Mesendoderm (in vitro differentiated cells): ENCODE measurements at places on chromosomes 7 and 10.

DNA sequence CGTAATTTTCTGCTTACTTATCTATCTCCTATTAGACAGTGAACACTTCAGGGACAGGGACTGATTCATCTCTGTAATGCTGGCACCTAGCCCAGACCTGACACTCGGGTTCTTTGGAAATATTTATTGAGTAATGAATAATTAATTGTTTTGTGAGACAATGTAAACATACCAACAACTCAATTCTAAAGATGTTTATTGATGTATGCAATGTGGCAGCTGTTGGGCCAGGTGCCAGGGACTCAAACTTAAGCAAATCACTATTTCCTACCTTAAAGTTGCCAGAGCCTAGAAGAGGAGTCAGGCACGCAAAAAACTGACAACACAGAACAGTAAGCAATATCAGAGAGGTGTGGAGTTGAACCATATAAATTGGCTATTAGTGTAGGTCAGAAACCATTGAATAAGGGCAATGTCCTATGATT is 63.6 kb upstream of the BMPER start:
- no peaks in the 10 kb centered on the region for H3K4me1 ChIP-seq
- H3K27ac ChIP-seq = no peak overlapping the region
- no peaks in the 10 kb centered on the region for H3K27me3 ChIP-seq
- DNase-seq = no peak

DNA sequence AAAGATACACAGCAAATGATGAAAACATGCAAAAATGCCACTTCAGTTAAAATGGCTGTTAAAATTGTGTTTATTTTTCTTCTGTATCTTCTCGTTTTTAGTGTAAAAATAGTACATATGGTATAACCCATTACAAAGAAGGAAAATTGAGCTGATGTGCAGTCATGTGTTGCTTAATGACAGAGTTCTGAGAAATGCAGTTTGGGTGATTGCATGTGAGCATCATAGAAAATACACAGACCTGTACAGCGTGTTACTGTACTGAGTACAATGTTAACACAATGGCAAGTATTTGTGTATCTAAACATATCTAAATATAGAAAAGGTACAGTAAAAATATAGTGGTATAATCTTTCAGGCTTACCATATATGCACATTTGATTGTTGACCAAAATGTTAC is 7.3 kb downstream of the DMTF1 start:
- H3K27ac ChIP-seq = no peak overlapping the region
- DNase-seq = no peak
- no peaks in the 10 kb centered on the region for H3K4me1 ChIP-seq
- no peaks in the 10 kb centered on the region for H3K27me3 ChIP-seq

- H3K27ac ChIP-seq = no peak overlapping the region
- no peaks in the 10 kb centered on the region for H3K27me3 ChIP-seq
- DNase-seq = no peak
- no peaks in the 10 kb centered on the region for H3K36me3 ChIP-seq
- no peaks in the 10 kb centered on the region for H3K4me1 ChIP-seq
- H3K4me3 ChIP-seq = no peak overlapping the region
Measured at GRCh38 chr10:87746911-87747310, 71.1 kb downstream of the ATAD1 start.

DNA sequence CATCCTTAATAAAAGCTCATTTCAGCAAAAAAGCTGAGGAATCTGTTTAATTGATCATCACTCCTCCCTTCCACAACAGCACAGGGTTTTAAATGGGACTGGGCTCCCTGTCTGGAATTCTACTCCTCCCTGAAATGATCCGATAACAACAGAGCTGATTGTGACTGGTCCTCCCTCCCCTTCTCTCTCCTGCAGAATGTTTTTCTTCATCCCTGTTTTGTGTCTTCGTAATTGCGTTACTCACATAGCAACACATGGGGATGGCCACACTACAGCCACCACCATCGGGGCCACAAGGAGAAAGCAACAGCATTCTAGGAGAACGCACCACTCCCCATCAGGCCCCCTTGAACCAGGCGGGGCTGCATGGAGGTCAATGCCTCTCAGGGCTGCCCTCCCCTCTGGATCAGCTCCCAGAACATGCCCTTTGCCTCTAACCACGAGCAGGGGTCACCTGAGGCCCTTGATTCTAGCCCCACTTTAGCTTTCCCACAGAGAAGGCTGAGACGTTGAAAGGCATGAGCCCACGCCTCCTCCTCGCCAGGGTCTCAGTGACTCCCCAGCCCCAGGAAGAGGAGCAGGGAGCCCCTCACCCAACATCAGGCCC is 152.6 kb downstream of the PLXNA4 start:
- DNase-seq = no peak
- H3K4me3 ChIP-seq = no peak overlapping the region
- H3K27me3 ChIP-seq = no peaks in the 10 kb centered on the region
- peaks cover 2% of the 10 kb centered on the region for H3K4me1 ChIP-seq
- H3K27ac ChIP-seq = no peak overlapping the region

GRCh38 chr10:72727130-72727529 is 35.2 kb downstream of the MCU start:
- H3K36me3 ChIP-seq = no peaks in the 10 kb centered on the region
- no peak overlapping the region for H3K4me3 ChIP-seq
- no peak overlapping the region for H3K27ac ChIP-seq
- peak; percentile 39 for DNase-seq
- H3K4me1 ChIP-seq = peaks cover 3% of the 10 kb centered on the region

GRCh38 chr7:112211348-112211907 is 4.9 kb downstream of the ZNF277 start:
- H3K27me3 ChIP-seq = no peaks in the 10 kb centered on the region
- no peaks in the 10 kb centered on the region for H3K36me3 ChIP-seq
- no peak for DNase-seq
- H3K4me3 ChIP-seq = no peak overlapping the region
- H3K4me1 ChIP-seq = peaks cover 3% of the 10 kb centered on the region

DNA sequence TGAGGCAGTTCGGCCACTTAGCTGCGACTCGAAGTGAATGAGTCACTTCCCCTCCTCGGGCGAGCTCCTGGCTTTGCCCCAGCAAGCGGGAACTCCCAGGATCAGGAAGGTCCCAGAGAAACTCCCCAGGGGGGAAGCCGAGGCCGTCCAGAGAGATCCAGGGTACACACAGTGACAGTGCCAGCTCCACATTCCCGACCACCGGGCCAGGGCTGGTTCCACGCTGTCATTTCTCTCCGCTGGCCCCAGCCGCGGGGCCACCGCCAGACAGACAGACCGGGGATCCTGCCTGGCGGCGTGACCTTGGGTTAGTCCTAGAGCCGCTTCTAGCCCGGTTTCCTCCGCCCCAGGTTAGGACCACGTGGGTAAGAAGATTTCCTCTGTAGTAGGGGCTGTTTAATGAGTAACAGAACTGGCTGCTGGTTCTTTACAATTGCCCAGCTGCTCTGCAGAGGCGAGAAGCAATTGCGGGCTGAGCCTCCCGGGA is 463 bp upstream of the UPP1 start:
- H3K4me1 ChIP-seq = peaks cover 4% of the 10 kb centered on the region
- peak overlapping the region; percentile 97 for H3K27ac ChIP-seq
- no peaks in the 10 kb centered on the region for H3K27me3 ChIP-seq
- DNase-seq = peak; percentile 95
- H3K4me3 ChIP-seq = peak overlapping the region; percentile 39
- H3K36me3 ChIP-seq = peaks cover 3% of the 10 kb centered on the region

DNA sequence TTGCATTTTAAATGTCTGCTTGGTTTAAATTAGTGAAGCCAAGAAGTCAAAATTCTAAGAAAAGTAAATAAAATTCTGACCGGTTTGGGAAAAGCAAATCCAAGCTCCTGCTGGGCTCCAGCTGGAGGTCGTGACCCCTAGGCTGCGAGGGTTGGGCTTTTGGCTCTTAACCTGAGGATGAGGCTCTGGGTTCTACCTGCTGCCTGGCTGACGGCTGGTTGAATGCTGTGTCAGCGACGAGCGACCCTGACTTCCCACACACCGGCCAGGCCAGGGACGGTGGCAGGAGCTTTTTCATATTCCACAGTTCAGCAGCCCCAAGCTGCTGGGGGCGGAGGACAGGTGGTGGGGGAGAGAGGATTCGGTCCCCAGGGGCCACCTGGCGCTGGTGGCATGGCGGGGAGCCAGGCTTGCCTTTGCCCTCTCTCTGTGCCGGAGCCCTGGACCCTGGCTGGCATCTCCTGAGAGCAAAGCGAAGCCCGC is 843 bp upstream of the PLPP4 start:
- H3K4me1 ChIP-seq = no peaks in the 10 kb centered on the region
- no peaks in the 10 kb centered on the region for H3K27me3 ChIP-seq
- DNase-seq = peak; percentile 42
- no peak overlapping the region for H3K27ac ChIP-seq
- no peak overlapping the region for H3K4me3 ChIP-seq
- H3K36me3 ChIP-seq = no peaks in the 10 kb centered on the region

DNA sequence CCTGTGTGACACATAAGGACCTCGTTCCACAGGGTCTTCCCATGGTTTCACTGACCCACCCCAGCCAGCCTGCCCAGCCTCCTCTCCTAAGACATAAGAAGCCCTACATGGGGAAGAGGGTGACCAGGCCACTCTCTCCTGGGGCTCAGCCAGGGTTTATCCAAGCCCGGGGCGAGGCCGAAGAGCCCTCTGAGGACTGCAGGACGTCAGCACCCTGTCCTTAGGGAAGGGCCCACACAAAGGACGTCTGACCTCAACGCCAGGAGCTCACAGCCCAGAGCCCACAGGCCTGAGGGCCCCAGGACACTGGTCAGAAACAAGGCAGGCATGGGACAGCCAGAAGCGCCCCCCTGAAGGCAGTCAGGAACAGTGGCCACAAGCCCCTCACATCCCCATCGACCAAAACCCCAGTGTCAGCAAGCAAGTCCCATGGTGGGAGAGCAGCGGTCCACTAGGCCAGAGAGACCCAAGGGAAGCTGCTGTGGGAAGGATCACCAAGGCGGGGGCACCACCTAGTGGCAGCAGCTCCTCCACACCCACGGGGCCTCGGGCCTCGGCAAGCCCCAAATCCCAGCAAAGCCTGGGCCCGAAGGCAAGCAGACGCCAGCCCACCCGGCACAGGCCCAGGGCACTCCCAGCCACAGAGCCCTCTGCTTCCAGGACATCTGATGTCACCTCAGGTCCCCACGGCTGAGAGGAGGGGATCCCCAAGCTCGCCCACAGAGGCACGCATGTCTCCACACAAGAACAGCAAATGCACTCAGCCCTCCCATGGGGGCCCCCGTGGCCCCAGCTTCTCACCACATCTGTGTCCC is 23.4 kb downstream of the MAD1L1 start:
- H3K4me3 ChIP-seq = no peak overlapping the region
- H3K36me3 ChIP-seq = peaks cover 13% of the 10 kb centered on the region
- DNase-seq = peak; percentile 72
- no peak overlapping the region for H3K27ac ChIP-seq
- H3K4me1 ChIP-seq = no peaks in the 10 kb centered on the region

GRCh38 chr7:142612237-142612881 is 136.9 kb upstream of the PRSS1 start:
- no peaks in the 10 kb centered on the region for H3K4me1 ChIP-seq
- H3K36me3 ChIP-seq = no peaks in the 10 kb centered on the region
- H3K27me3 ChIP-seq = no peaks in the 10 kb centered on the region
- no peak overlapping the region for H3K4me3 ChIP-seq

- H3K27me3 ChIP-seq = no peaks in the 10 kb centered on the region
- no peaks in the 10 kb centered on the region for H3K4me1 ChIP-seq
- H3K4me3 ChIP-seq = no peak overlapping the region
- DNase-seq = no peak
- no peaks in the 10 kb centered on the region for H3K36me3 ChIP-seq
- H3K27ac ChIP-seq = no peak overlapping the region
Measured at GRCh38 chr7:4764402-4765007, 10.9 kb upstream of the AP5Z1 start.

- no peaks in the 10 kb centered on the region for H3K4me1 ChIP-seq
- peaks cover 1% of the 10 kb centered on the region for H3K36me3 ChIP-seq
- no peak overlapping the region for H3K4me3 ChIP-seq
- no peaks in the 10 kb centered on the region for H3K27me3 ChIP-seq
- DNase-seq = no peak
- H3K27ac ChIP-seq = no peak overlapping the region
Measured at GRCh38 chr10:381805-382204, 246.6 kb downstream of the ZMYND11 start.

GRCh38 chr10:98570834-98571233 is 124.1 kb upstream of the HPS1 start:
- no peak overlapping the region for H3K4me3 ChIP-seq
- no peak overlapping the region for H3K27ac ChIP-seq
- no peaks in the 10 kb centered on the region for H3K27me3 ChIP-seq
- no peak for DNase-seq

GRCh38 chr10:121087129-121087528 is 236.0 kb downstream of the WDR11 start:
- no peak for DNase-seq
- no peak overlapping the region for H3K4me3 ChIP-seq
- no peaks in the 10 kb centered on the region for H3K27me3 ChIP-seq
